ENCODE measurements at places on chromosomes 6 and 20.

- no peak for DNase-seq
Measured at GRCh38 chr6:128882991-128883611, at the start of gene LAMA2. Gene LAMA2 (plus strand): TSS chr6:128883138. CDS start chr6:128883246, 108 bp downstream.

DNA sequence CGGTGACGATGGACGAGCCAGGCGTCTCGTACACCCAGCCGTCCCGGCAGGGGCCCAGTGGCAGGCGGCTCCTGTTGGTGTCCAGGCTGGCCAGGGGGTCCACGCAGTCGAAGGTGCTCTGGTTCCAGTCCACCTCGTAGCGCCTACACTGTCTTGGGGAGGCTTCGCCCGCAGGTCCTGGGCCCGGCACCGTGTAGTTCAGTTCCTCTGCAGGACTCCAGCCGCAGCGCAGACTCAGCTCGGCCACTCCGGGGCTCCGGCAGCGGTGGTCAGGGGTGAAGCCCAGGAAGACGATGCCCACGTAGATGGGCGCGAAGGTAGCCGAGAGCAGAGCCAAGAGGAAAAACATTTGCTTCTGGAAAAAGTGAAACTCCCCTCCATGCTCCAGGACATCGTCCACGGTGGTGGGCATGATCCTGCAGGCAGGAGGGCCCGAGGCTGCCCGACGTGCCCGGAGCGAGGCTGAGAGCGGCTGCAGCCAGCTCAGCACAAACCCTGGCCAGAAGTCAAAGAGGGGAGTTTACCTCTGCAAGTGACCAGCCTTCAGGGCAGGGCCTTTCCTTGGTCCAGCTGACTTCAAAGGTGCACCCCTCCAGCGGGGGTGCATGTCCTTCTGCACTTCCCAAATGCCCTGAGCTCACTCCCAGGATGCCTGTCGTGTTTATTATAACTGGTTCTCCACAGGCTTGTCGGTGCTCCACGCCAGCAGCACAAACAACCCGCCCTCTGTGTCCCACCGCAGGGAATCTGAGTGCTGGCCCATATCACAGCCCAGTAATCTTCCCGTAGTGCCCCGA, at the start of gene SLC22A2:
Gene SLC22A2 (minus strand): TSS at position 476 of the 797 bp plus-strand sequence. CDS start 64 bp downstream, at position 412.
- DNase-seq, result no peak

- no peak for DNase-seq
Measured at GRCh38 chr6:89888871-89889270, 5.4 kb upstream of the GJA10 start.

GRCh38 chr6:18990059-18990978, 603.2 kb downstream of the RNF144B start:
- DNase-seq, result no peak

- no peak for DNase-seq
Measured at GRCh38 chr6:167408235-167408869, 83.5 kb downstream of the TTLL2 start.
